Right ventricle myocardium superior (tissue), 1 donor: ENCODE measurements at places on chromosomes 1 and 21. TPM values are rescaled to one million over a fixed set of nuclear protein-coding genes. Genes with fewer than 3 reads are reported as not detected.

Gene KIF21B
- total RNA-seq = 0.24 TPM

Gene CYP4A11
- total RNA-seq = not detected

Gene OR2T33
- not detected for total RNA-seq

Gene AMIGO1
- 19.3 TPM for total RNA-seq

DNA sequence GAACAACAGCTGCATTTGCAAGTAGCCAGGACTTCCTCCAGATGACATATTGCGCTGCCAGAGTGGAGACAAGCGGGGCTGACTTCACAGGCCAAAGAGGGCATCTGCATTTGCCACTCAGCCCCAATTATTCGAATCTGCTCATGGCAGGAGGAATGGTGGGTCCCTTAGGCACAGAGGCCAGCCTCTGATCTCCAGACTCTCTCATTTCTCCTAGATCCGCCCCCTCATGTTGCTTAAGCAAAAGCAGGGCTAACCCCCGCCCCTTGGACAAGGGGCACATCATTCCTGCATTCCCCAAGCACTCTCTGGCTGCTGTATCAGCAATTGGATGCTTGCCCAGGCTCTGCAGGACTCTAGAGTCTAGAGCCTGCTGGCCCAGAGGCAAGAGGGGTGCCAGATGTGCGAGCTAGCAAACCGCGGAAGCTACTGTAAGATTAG lies 262.4 kb downstream of the ST6GALNAC3 start:
- peak; percentile 82 for DNase-seq

DNA sequence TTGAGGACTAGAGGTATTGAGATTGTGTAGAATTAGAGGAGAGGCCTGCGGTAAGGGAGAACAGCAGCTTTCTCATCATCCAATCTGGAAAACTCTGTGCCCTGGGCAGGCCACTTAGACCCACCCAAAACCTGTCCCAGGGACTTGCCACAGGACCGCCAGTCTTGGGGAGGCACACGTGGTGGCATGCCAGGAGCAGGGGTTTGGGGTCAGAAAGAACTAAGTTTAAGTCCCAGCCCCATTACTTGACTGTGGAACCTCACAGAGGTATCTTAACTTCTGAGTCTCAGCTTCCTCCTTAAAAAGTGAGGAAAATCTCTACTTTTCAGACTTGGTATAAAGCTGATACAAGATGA lies 356.6 kb downstream of the HHAT start:
- no peak for DNase-seq

DNA sequence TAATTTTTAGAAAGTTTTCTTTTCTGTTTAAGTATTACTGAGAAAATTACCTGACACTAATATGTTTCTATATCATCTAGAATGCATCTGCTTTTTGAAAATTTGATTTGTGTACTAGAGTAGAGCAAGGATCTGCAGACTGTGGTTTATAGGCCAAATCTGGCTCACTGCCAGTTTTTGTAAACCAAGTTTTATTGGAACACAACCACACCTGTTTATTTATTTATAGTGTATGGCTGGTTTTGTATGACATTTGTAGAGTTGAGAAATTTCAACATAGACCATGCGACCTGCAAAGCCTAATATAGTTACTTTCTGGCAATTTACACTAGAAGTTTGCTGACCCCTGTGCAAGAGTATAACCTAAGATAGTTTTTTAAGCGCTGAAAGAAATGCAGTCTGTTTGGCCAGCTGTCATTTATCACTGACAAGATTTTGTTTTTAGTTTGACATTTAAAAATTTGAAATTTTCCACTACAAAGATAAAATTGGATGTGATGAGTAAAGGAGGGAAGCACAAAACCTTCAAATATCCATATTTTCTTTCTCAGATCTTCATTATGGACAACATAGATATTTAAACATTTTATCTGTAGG lies 36.1 kb upstream of the CACYBP start:
- no peak for DNase-seq

DNA sequence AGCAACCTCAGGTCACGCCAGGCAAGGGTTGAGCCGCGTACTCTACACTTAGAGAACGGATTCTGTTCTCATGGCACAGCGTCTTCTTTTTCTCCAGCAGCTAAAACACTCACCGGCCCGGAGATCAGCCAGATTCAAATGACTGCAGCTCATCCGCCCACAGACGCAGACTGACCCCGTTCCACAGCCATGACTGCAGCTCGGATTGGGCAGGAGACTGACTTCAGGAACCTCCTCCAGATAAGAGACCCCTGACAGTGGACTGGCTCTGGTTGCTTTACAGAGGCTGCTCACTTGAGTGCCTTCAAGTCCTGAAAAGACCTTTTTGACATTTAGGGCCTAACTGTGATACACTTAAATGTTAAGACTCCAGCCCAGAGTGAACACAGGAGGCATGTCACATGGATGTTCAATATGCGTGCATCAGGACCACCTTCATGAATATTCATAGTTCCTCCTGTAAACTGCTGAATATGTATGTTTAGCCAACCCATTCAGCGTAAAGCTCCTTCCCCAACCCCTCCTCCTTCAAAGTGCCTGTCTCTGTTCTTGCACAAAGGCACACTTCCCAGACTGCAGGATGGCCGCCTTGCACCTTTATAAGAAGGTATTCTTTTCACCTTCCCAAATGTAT lies 42.6 kb downstream of the BACE2 start:
- DNase-seq = no peak

DNA sequence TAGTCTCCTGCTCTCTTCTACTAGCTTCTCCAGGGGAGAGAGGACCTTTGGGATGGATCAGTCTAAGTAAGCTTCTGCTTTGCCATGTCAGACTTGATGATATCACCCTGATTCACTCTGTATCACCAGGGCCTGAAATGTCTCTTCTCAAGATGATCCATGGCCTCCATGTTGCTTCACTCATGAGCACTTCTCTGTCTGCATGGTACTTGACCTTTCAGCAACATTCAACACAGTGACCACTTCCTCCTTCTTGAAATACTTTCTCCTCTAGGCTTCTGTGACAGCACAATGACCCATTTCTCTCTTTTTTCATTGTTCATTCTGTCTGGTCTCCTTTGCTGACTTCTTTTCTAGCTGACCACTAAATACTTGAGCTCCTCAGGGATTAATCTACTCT lies 35.3 kb upstream of the NGF start:
- DNase-seq = no peak

GRCh38 chr1:61482170-61482734 lies 242.7 kb downstream of the TM2D1 start:
- no peak for DNase-seq

- DNase-seq = no peak
Measured at GRCh38 chr1:58964880-58965279, 181.0 kb upstream of the JUN start.

- no peak for DNase-seq
Measured at GRCh38 chr1:160251011-160251410, 11.3 kb downstream of the DCAF8 start.

GRCh38 chr21:44771896-44772525 lies 29.6 kb downstream of the UBE2G2 start:
- DNase-seq = no peak

- DNase-seq = no peak
Measured at GRCh38 chr1:110135246-110135645, 15.0 kb upstream of the SLC6A17 start.
